ENCODE measurements at places on chromosomes 2 and 18.

GRCh38 chr2:101692766-101693165 lies 4.7 kb upstream of the MAP4K4 start:
- DNase-seq, result no peak

DNA sequence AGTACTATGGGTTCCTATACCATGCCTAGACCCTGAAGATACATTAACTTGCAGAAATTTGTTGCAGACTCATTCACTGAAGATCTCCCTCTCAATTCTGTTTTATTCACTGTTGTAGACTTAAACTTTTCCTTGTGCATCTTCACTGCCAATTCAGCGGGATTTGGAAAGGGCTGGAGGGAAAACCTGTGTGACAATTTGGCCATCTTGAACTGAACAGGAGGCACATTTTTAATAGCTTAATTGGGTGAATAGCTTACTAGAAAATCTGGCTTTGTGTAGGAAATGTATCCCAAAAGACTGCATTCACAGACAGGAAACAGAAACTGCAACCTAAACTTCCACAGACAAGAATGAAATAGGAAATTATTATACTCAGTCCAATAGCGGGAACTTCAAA lies 512.3 kb downstream of the XIRP2 start:
- DNase-seq, result no peak

- no peak for DNase-seq
These were observed 138.1 kb upstream of the CHAC2 start for GRCh38 chr2:53629501-53629900.

DNA sequence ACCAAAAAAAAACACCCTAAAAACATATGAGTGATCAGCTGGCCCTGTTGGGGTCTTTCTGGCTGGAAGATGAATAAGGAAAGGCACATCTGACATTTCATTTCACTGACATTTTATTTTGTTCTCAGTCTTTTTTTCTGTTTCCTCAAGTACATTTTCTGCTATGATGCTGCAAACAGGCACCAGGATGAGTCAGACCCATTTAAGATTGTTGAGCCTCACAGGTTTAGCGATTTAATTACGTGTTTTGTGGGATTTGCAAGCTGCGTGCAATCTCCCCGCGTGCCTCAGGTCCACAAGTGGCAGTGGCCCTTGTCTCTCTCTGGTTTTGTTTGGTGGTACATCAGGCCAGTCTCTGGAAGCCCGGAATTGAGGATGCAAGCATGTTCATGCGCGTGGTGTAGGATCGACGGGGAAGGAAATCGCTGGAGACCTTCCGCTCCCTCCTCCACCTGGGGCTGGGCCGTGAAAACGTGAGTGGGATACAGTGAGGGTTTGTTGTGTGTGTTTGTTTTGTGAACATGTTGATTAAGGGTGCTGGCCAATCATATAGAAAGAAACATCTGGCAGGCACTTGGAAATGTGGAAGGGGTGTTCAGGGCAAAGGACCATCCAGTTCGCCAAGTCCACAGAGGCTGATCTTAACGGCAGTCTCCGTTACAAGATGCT lies 120.2 kb upstream of the ZNF516 start:
- DNase-seq, result no peak

DNA sequence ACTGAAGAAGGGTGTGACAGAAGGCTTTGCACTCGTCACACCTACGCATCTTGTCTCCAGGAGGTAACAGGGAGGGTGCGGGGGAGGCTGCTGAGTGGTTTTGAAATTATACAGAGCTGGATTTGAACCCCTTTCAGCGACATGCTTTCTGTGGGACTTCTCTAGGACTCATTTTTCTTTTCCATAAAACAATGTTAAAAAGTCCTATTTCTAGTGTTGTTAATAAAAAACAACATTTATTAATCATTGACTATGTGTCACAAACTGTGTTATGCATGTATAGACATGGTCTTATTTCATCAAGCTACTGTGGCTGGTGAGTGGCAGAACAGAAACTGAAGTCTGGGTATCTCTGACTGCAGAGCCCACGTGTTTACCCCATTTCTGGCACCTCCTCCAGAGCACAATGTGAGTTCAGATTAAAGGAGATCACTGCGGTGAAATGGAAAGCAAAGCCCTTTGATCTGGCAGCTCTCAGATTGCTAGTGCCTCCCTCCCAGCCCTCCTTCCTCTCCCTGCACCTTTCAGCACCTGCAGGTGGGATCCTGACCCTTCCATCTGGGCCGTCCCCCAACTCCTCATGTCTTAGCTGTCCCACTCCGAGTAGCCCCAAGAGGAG lies 315.5 kb upstream of the MYT1L start:
- peak; percentile 27 for DNase-seq

- no peak for DNase-seq
These were observed 198.9 kb downstream of the HDAC4 start for GRCh38 chr2:239201884-239202283.

- DNase-seq, result peak; percentile 26
These were observed 13.0 kb downstream of the RRM2 start for GRCh38 chr2:10135296-10136089.

DNA sequence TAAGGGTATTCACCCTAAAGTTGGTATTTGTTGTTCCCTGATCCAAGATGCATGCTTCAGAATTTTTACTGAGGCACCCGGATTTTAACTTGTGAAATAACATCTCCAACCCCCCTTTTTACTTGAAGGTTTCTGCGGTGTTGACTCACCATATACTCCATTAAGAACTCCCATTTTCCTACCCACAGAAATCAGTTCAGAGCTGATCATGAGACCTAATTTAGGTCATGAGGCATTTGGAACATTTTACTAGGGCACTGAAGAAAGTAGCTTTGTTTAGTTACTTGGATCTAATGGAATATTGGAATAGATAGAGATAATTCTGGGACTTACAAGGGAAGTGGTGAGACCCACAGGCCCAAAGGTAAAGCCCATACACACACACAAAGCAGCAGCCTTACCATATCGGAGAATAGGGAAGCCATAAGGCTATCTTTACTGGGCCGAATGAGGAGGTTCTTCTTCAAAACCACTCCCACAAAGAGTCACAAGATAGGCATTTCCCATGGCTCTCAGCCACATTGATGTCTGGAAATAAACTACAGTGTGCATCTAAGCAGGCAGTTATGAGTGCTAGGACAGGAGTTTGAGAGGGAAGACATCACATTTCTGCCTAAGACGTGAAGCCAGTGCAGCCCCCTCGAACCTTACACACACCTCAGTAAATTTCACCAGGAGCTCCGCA lies 681.0 kb upstream of the LRRTM4 start:
- no peak for DNase-seq

DNA sequence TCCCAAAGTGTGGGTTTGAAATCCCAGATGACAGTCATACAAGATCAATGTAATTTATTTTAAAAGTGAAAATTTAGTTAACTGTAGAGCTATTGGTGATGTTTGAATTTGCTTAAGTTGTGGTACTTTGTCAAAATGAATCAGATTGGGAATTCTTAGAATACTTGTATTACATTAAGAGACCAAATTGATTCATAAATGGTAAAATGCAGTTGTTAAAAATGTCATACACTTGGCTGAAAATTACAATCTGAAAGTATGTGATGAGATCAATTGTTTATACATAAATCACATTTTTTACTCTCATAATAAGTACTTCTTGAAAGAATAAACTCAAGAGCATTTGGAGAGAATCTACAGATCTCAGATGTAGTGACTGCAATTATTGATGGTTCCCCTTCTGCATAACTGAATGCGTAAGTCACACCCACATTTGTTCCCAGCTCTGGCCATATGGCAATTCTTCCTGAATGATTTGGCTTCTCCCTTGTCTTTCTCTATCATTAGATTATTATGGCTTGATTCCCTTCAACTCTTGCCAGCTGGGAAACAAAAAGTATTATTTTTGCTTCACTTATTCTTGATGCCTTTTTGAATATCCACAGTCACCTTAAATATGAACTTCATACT lies 558.5 kb downstream of the CPS1 start:
- DNase-seq, result no peak

- no peak for DNase-seq
These were observed 3.3 kb downstream of the INPP5D start for GRCh38 chr2:233063269-233063975.

DNA sequence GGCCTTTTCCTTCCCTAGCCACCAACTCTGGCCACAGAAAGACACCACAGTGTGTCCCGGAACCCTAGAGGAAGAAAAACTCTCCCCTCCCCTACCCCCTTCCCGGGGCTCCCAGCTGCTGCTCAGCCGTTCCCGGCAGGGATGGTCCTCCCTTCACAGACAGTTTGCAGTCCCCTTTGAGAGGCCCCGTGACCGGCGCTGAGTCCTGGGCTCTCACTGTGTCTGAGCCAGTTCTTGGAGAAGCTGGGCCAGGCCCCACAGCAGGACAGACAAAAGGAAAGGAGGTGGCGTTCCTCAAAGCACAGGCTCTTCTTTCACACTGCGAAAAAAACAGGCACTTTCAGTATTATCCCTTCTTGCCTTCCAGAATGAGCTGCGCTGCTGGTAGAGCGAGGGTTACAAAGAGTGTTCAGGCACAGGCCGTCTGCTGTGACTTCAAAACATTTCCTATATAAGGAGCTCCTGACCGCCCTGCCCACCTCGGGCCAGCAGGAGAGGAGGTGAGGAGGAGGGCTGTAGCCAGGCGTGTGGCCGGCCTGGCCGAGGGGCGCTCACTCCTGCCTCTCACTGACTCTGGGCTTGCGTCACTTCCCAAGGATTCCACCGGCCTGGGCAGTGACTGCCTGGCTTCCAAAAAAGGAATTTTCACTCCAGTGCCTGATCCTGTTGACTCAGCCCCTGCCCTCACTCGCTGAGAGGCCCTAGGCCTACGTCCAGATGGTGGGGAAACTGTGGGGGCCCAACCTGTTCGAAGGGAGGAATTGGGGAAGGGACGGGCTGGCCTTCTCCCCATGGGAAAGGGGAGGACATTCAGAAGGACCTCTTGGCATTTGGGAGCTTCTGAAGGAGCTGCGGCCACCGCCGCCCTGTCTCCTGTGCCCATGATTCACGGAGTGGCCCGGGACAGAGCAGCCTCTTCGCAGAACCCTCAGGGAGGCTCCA lies 24.9 kb downstream of the CIDEA start:
- DNase-seq, result no peak

- no peak for DNase-seq
These were observed 1.8 kb downstream of the PDE11A start for GRCh38 chr2:178070824-178071223.

DNA sequence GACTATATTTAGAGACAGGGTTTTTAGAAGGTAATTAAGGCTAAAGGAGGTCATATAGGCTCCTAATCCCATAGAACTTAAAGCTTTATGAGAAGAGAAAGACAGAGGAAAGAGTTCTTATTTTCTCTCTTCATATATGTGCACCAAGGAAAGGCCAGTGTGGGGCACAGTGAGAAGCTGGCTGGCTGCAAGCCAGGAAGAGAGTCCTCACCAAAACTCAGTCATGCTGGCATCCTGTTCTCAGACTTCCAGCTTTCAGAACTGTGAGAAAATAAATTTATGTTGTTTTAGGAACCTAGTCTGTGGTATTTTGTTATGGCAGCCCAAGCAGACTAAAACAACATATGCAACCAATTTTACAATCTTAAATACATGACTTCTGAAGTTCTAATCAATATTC lies 31.5 kb upstream of the ATIC start:
- no peak for DNase-seq

GRCh38 chr2:143581134-143581533 lies 451.9 kb downstream of the ARHGAP15 start:
- peak; percentile 11 for DNase-seq

- no peak for DNase-seq
These were observed 922.0 kb upstream of the NRXN1 start for GRCh38 chr2:51953931-51954330.

GRCh38 chr2:24024996-24025663 lies 15.2 kb downstream of the MFSD2B start:
- DNase-seq, result no peak

GRCh38 chr2:150585221-150585971 lies 97.9 kb upstream of the RND3 start:
- DNase-seq, result no peak

DNA sequence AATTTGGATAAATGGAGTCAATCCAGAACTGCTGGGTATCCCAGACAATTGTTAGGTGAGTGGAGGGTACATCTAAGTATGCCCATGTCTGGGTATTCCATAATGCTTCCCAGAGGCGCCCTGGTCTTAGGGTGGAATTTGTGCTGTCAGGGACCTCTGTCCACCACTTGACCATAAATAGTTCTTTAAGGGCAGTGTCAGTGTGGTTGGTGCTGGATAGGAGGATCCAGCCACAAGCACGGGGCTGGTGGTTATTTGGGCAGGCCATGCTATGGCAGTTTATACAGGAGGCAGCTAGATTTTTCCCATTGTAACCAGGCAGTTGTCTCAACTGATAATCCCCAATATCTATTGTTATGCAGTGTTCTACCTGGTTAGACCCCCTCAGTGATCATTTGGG lies 104.4 kb upstream of the B3GNT2 start:
- no peak for DNase-seq

GRCh38 chr2:160909781-160910242 lies 250.4 kb upstream of the TANK start:
- DNase-seq, result no peak

DNA sequence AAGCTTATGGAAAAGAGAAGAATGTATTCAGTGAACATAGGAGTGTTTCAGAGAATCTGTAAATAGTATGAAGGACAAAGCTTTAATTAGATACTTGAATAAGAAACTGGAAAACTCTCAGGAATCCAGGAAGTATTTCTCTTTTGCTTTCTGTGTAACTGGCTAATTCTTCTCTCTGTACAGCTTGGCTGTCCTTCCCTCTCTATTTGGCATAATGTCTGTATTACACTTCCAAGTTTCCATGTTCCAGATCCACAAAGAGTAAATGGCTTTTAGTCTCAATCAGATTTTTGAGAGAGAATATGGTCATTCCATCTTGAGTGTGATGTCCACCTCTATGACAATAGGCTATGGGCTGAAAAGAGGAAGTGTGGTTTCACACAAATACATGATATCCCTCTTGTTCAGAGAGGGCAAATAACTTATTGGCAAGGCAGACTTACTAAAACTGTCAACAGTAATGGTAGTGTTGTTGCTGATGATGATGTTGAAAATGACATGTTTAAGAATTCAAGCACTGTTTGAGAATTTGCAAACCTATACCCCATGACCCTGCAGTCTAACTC lies 129.2 kb upstream of the ERBB4 start:
- DNase-seq, result no peak

DNA sequence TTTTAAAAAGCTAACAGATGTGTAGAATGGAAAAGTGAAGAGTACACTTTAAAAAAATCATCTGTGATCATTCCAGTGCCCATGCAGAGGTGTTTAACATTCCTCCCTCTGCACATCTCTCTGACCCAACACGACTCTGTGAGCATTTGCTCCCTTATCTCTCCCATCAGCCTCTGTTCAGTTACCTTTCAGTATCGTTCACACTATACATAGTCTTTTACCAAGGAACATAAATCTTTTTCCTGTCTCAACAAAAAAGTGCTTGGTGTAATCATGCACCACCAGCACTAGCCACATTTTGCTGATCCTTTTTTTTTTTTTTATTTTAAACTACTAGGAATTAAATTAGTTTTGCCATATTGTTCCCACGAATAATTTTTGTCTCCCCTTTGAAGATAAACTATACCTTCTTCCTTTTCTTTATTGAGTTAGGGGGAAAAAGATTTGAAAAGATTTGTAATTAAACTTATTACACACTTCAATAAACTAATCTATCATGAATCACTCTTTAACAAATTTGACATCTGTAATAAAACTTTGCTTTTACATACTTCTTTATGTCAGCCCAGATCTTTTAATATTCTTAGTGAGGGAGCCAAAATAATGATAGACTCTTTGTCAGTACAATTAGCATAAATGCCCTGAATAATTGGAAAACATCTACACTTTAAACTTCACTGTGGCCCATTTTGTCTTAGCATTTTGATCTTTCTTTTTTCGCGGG lies 489.8 kb upstream of the FANCL start:
- DNase-seq, result no peak

GRCh38 chr18:56460581-56460980 lies 177.8 kb downstream of the TXNL1 start:
- DNase-seq, result no peak

All from activated CD4-positive, alpha-beta T cell treated with anti-CD3 and anti-CD28 coated beads, Interleukin-10, Interleukin-2, amounts not matched to agents 100 ng/mL and 50 ng/mL, durations not matched to agents 16 hours and 8 hours (primary cell).